Prostate gland (tissue), 2 donors: ENCODE measurements at places on chromosomes 13 and 19.
A peak's percentile ranks its signal among the peaks of the same experiment; 100 is the strongest.

GRCh38 chr19:15200553-15201364 lies at the start of gene NOTCH3:
TSS of gene NOTCH3 (minus strand) at chr19:15200995. CDS start at chr19:15200905, 90 bp downstream.
- no peak for DNase-seq

- peak; percentile 44 for DNase-seq
These were observed 5.3 kb downstream of the PRR36 start for GRCh38 chr19:7868671-7869452.

DNA sequence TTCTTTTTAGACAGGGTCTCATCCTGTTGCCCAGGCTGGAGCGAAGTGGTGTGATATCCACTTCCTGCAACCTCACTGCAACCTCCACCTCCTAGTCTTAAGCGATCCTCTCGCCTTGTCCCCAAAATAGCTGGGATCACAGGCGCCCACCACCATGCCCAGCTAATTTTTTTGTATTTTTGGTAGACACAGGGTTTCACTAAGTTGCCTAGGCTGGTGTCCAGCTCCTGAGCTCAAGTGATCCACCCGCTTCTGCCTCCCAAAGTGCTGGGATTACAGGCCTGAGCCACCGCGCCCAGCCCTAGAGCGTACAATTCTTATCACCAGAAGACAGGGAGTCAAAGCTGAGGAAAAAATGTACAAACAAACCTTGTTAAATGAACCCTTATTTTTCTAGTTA lies 4.5 kb upstream of the ELOF1 start:
- DNase-seq = no peak

DNA sequence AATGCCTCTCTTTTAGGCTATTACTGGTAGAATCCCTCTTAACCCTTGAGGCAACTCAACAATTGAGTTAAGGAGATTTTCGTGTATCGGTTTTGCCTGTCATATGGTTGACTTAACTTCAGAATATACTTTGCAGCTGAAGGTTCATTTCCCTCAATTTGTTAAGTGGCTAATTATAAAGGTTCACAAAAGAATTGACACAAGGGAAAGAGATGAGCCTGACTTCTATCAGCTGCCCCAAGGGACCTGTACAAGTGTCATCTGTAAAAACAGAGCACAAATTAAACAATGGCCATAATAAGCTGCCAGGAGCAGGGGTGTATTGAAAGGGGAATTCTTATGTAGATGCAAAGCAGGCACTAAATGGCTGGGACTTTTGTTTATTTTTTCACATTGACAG lies 334.8 kb upstream of the OBI1 start:
- no peak for DNase-seq

DNA sequence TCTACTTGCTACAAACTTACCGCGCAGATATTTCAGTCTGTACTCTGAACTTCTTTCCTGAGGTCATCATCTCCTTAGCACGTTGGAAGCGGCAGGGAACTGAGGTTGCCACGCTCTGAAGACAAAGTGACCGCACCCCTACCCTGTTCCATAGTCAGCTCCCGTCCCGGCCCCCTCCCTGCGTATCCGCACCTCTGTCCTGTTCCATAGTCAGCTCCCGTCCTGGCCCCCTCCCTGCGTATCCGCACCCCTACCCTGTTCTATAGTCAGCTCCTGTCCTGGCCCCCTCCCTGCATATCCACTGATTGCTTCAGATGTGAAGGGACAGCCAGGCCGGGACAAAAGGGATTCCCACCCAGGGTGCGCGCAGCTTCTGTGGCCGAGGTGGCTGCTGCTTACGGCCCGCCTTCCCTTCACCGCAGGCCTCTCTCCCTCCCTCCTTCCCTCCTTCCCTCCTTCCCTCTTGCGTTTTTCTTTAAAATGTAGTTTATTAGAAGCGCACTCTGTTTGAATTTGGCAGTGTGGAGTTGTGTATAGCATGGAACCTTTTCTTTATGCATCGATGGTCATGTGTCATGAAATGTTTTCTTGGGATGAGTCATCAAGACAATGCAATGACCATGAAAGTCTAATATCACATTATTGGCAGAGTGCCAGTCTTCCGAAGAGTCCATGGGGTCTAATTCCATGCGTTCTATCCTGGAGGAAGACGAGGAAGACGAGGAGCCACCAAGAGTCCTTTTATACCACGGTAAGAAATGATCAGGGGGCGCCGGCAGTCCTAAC lies 21.9 kb upstream of the NDUFS7 start:
- no peak for DNase-seq

GRCh38 chr13:50613356-50613831 lies 230.1 kb downstream of the DLEU7 start:
- no peak for DNase-seq

DNA sequence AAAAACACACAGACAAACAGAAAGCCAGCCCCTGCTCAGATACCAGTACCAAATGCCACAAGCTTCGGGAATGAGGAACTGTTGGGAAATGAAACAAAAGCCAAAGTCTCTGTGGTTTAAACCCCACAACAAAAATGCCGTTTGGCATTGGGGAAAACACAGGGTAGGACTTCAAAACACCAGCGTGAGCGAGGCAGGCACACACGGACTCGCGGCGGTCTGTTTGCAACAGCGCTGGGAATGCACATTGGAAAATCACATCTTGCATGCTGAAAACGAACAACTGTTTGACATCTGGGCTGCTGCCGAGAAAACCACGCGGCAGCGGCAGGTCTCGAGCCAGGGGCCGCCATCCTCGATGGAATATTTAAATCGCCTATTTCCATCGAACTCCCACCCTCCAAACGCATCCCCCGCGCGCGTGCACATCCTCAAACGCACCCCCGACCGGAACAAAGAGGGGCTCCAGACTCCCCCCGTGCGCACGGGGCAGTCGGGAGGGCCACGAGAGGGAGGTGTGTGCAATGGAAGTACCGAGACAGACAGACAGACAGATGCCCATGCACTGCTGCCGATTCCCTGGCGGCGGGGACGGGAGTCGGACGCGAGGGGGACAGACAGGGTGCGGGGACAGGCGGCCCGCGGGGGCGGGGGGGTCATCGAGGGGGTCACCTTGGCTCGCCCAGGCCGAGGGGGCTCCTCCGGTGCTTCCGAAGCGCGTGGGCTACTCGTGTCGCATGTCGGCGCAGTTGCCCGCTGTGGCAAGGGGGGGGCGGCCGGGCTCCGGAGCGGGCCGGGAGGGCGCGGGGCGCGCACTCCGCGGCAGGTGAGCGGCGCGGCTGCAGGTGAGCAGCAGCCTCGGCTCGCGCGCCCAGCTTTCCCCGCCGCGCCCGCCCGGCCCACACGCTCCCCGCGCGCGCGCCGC lies at the start of gene GPR12:
TSS of gene GPR12 (minus strand) at position 880 of the 925 bp plus-strand sequence. CDS start 959 bp downstream, outside the sequence.
- DNase-seq = no peak

DNA sequence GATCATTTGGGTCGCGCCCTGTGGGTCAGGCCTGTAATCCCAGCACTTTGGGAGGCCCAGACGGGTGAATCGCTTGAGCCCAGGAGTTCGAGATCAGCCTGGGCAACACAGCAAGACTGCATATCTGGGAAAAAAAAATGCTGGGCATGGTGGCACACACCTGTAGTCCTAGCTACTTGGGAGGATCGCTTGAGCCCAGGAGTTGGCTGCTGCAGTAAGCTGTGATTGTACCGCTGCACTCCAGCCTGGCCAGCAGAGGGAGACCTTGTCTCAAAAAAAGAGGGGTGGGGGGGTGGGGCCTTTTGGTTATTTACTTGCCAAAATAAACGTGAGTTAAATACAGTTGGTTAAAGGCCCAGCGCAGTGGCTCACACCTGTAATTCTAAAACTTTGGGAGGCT lies 9.8 kb upstream of the ZNF544 start:
- no peak for DNase-seq

GRCh38 chr19:28553764-28554163 lies 659.2 kb downstream of the UQCRFS1 start:
- DNase-seq = no peak

DNA sequence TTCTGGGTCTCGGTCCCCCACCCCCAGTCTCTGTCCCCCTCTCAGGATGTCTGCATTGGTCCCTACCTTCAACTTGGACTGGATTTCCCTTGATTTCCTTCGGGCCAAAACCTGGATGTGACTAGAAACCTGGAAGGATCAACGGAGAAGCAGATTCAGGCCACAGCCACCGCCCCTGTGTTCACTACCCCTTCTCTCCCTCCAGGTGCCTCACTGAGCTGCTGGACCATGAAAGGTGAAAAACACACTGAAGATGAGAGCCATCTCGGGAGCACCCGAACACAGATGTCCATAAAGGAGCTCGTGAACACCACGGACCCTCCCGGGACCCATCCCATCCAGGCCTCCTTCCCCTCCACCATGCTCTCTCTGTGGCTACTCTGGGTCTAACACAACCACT lies 5.0 kb downstream of the TEAD2 start:
- no peak for DNase-seq

GRCh38 chr13:46267166-46267565 lies 55.4 kb downstream of the LRRC63 start:
- no peak for DNase-seq

DNA sequence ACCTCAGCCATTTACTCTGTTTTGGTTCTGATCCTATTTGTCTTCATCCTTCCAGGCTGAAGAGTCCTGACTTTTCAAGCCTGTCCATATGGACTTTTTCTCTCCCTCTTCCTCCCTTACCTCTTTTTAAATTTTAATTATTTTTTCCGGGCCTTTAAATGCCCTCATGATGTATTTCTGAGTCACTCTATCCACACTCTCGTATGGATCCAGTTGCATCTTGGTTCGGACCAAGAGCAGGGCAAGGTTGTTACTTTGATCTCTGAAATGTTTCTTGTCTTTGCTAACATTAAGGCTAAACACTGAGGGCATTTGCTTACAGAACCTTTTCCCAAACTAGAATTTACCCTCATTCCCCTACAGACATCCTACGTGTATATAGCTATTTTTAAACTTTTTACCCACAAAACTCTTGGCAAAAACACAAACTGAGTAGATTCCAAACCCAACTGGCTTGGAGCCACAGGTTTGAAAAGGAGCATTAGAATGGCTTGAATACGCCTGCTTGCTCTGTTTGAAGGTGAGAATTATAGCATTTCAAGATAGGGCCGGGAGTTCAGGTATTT lies 47.4 kb upstream of the SERPINE3 start:
- no peak for DNase-seq

DNA sequence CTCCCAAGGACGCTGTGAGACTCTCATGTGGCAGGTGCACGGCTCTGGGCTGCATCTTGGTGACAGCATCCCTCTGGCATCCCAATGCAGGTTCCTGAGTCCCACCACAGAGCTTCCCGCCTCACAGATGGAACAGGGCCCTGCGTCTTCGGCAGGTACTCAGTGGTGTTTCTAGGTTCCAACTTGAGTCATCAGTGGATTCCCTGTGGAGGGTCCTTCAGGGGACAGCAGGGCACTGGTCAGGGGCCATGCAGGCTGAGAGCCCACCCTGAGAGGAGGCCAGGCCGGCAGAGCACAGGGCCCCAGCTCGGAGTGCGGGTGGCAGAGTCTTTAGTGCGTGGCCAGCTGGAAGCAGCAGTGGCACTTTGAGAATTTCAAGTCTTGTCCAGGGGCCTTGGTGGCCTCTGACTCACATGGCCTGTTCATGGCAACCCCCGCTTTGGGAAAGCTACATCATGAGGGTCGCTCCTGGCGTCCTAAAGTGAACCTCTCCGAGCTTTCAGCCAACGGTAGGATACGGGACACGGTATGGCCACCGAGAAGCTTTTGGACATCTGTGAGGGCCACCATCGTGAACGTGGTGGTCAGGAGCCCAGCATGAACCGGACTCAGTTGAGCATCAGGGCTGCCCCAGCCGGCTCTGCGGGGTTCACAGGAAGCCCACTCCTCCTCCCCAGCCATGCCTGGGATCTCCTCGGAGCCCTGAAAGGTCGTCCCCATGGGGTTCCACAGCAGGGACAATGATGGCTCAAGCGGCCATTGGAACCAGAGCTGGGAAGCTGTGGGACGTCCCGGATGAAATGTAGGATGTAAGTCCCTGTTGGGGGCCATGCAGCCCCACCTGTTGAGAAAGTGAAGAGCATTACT lies 72.0 kb upstream of the MCF2L start:
- DNase-seq = no peak
